Right hindlimb (tissue), 1 donor: ENCODE measurements at places on chromosomes 1 and 21.

DNA sequence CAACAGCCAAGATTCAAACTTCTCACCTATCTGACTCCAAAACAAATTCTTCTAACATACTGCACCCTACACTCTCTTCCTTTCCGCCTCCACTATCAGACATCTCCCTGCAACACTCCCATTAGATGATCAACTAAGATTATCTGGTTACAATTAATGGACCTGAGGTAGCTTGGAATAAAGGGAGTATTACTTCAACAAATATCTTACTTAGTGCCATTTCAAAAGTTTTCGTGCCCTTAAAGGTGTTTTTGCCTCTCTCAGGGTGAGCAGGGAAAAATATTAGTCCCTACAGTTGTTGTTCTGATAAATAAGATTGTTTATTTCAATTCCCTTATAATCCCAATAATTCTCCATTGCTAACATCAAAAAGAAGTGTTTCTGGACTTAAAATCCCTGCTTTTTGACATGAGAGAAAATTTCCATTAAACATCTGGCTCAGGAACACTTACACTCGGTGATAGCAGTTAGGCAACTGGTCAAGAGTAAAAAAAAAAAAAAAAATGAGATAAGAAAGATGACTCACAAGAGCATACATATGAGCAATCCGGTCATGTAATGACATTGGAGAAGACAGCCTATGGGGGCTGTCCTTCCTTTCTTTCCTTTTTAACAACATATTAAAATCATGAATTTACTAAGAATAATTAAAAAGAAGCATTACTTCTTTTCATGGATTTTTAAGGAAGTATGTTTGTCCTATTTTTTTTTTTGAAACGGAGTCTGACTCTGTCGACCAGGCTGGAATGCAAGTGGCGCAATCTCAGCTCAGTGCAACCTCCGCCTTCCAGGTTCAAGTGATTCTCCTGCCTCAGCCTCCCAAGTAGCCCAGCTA, 7.6 kb downstream of the RSBN1 start:
- no peak for DNase-seq

- no peak for DNase-seq
These were observed 16.8 kb downstream of the PHTF1 start for GRCh38 chr1:113742515-113742914.

DNA sequence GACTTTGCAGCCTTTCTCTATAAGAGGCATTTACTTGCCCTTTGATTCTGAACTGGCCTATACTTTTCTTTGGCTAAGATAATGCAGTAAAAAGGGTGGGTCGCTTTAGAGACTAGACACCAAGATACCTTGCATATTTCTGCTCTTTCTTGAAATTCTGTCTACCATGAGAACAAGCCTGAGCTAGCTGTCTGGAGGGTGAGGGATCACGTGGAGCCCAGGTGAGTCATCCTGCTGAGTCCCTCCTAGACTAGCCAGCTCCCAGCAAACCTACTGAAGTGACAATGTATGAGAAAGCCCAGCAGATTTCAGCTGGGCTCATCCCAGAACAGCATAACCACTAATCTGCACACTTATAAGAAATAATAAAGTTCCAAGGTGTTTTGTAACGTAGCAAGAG, 408.0 kb upstream of the KAZN start:
- no peak for DNase-seq

DNA sequence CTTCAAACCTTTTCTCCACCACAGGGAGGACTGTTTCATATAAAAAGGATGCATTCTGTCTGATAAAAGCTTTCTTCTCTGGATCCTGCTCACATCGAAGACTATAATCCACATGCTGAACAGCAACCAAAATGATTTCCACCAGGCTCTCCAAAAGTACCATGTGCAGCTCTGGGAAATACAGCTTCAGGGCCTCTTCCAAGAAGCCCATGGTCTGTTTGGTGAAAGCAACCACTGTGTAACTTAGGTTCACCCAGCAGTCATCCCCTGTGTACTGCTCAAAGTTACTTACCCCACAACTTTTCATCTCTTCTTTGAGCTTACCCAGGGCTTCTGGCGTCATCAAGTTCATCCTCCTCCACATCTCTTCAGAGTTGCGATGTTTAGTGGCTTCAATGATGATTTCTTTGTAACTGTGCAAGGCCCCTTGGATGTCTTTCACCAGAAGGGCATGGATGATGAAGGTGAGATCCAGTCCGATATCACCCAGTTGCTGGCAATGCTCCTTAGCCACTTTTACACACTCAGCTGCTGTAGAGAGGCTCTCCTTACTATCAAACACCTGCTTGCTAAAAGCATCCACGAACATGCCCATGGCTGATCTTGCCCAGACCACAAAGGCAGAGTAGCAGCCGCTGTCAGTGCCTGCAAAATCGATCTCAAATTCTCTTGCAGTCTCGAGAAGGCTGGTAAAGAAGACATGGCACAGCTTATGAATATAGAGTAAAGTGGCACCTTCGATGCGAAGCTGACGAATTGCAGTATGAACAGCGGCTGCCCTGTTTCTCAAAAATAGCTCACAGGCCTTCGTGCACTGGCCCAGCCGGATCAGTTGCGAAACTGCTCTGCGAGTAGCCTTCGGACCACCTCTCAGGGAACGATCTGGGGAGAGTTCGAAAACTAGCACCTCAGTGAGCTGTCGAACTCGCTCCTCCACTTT, 1.7 kb downstream of the EXOC8 start:
- DNase-seq, result no peak

DNA sequence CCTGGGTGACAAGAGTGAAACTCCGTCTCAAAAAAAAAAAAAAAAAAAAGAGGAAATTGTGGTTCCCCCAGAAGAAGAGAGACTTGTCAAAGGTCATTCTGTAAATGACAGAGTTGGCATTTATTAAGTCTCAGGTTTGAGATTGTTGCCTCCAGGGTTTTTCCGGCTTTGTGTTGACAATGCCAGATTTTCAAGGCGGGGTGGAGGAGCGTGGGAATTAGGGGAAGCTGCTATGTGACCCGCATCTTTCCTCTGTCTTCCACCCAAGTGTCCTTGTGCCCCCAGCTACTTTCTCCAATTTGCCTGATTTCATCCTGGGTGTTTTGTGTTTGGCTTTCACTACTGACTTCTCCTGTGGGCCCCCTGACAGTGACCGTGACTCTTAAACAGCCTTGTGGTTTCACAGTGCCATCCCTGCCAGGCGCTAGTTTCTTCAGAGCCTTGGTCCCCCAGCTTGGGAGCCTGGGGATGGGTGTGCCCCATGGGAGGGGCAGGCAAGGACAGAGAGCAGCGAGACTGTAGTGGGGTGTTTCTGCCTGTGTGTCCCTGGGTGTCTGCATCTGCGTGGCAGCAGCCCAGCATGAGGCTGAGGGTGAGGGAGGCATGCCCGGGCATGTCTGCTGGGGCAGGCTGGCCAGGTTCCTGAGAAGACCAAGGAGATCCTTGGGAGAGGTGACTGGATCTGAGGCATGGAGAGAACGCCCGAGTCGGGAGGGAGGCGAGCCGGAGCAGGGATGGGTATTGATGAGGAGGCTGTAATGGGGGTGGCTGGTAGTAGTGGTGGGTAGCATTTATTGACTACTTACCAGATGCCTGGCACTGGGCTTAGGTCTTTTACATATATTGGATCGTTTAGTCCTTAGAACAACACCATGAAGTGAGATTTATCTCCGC, 46.3 kb downstream of the IER5 start:
- DNase-seq, result no peak

GRCh38 chr1:69947837-69948236, 257.5 kb downstream of the LRRC40 start:
- DNase-seq, result no peak

DNA sequence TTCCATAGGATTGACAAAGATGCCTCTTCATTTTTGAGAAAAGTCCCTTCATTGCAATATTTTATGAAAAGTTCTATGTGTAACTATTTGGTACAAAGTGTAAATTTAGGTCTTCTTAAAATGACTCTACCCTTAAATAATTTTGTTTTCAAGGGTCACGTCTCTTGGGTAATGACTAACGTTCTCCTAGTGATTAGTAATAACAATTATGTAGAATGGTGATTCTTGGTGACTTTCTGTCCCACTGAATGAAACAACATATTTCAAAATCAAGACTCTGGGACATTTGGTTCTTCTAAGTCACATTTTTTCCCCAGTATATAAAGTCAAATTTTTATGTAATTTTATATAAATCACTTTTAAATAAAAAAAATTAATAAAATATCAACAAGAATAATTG, 277.5 kb upstream of the ADAMTS5 start:
- no peak for DNase-seq

- DNase-seq, result no peak
These were observed 95.5 kb upstream of the CD34 start for GRCh38 chr1:208006258-208006920.

DNA sequence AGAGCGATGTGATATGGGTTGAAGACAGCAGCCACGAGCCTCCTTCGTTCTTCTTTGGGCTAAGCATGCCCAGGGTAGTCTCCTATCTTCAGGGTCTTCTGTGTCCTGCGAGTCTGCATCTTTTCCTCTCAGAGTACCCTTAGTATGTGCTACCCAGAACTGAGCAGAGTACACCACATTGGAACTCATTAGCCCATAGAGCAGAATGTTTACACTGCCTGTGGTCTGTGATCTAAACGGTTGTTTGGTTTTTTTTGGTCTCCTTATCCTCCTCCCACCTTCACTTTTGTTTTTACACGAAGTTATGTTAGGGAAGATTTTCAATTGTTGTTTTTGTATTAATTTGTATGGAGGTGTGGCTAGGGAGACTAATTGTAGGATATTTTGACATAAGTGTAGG, 126.4 kb downstream of the NEK7 start:
- no peak for DNase-seq

GRCh38 chr1:160251011-160251410, 11.3 kb downstream of the DCAF8 start:
- DNase-seq, result no peak

DNA sequence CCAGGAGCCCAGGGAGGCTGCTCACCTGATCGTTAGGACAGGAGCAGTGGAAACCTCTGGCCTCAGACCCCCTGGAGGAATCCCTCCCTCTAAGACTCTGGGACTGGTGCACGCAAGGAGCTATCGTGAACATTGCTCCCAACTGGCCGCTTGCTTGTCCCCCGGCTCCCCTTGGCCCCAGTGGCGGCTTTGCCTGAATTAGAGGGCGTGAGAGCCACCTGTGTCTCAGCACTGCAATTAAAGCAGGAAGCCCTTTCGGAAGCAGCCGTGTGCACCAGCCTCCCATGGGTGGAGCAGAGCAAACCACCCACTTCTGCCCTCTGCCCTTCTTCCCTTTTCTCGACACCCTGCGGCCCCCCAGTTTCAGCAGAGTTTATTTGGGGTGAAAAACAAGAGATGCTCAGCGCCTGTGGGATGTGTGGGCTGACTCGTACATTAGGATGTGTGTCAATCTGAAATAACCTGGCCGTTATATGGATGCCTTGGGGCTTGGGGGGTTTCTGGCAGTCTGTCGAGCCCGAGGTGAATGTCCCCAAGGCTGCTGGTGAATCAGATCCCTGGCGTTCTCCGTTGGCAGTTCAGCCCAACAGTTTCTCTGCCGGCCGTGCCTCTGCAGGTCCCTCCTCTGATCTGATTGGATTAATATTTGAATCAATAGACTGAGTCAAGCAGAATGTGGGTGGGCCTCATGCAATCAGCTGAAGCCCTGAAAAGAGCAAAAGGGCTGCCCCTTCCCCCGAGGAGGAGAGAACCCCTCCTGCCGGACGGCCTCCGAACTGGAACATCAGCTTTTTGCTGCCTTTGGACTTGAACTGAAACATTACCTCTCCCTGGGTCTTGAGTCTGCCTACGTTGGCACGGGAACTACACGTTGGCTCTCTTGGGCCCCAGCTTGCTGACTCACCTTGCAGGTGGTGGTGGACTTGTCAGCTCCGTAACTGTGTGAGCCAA, 7.3 kb upstream of the UMODL1 start:
- no peak for DNase-seq

DNA sequence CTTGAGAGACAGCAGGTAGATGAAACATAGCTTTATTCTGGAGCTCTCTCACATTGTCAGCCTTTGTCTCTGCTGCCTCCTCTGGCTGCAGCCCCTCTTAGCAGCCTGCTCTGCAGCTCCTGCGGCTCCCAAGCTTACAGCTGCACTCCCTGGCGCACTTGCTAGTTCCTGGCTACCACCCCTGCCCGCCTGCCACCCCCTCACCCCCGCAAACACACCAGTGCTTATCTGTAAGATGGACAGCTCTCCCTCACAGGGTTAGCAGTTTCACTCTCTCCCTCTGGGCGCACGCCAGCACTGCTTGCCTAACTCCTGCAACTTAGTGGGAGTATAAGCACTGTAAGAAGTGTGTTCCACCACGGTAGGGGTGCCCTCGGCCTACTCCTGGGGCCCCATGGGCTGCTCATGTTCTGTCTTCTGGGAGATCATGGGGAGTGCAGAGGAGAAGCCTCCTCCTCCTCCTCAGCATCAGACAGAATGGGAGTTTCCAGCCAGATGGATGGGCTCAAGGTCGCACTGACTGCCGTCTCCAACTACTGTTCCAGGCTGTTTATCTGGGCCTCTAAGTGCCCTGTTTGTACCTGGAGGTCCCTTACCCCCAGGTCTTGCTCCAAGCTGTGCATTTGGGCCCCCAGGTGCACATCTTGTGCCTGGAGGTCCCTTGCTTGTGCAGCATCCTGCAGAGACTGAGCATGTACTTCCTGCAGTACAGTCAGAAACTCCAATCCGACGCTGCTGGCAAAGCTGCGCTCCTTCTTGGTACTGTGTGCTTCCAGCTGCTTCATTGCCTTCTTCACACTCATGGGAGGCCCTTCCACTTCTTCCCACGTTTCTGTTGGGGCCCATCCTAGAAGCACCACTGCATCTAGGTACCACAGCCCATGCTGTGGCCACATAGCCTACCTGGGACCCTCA, 1388.1 kb downstream of the AMY1C start:
- DNase-seq, result peak; percentile 22

- DNase-seq, result peak; percentile 18
These were observed 38.5 kb downstream of the TRIM11 start for GRCh38 chr1:228367798-228368791.

GRCh38 chr1:117000142-117000541, 1.4 kb upstream of the CD101 start:
- no peak for DNase-seq

DNA sequence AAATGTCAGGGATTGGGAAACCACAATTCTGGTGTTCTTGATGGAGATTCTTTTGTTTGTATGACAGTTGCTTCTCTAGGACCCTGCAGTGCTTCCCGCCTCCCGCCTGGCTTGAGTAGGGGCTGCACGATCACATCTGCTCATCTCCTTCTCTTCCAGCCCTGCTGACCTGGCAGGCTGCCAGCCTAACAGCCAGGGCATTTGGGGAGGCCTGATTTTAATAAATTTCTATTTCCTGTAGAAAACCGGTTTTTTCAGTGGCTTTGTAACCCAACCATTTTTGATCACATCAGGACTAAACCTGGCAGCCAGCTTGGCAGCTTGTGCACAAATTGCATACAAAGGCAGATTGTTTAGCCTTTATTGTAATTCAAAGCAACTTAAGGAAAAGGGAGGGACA, 78.9 kb downstream of the UBE2U start:
- peak; percentile 57 for DNase-seq
